ENCODE measurements at places on chromosomes 16 and 17. TPM values are rescaled to one million over a fixed set of nuclear protein-coding genes. Genes with fewer than 3 reads are reported as not detected.

The CHST5 gene
- total RNA-seq: 0.11 TPM

The PTGES3L gene
- total RNA-seq: 0.44 TPM

The EFCAB13 gene
- 12.9 TPM for total RNA-seq

The PRR35 gene
- 0.11 TPM for total RNA-seq

The CSH2 gene
- total RNA-seq: not detected

The INCA1 gene
- 0.11 TPM for total RNA-seq

The KRTAP4-1 gene
- total RNA-seq: 0.11 TPM

The SLC5A10 gene
- not detected for total RNA-seq

Data from uterine smooth muscle cell (primary cell).